Activated naive CD4-positive, alpha-beta T cell treated with anti-CD3 and anti-CD28 coated beads, Interleukin-2, amount 50 U/mL, for 72 hours (primary cell): ENCODE measurements at places on chromosomes 6 and 20. TPM values are rescaled to one million over a fixed set of nuclear protein-coding genes. Genes with fewer than 3 reads are reported as not detected.

The ALDH5A1 gene
- total RNA-seq, result 10.5 TPM

The SULF2 gene
- total RNA-seq, result 1.4 TPM

The ZNF391 gene
- 3.4 TPM for total RNA-seq

The NKAIN2 gene
- total RNA-seq, result not detected

The PXDC1 gene
- 0.35 TPM for total RNA-seq
